Stimulated activated CD8-positive, alpha-beta memory T cell treated with anti-CD3 and anti-CD28 coated beads, Interleukin-2, amount 100 ng/mL, for 48 hours (primary cell): ENCODE measurements at places on chromosomes 2 and 18.

GRCh38 chr2:59896499-59897245 is 656.8 kb downstream of the BCL11A start:
- DNase-seq = no peak

DNA sequence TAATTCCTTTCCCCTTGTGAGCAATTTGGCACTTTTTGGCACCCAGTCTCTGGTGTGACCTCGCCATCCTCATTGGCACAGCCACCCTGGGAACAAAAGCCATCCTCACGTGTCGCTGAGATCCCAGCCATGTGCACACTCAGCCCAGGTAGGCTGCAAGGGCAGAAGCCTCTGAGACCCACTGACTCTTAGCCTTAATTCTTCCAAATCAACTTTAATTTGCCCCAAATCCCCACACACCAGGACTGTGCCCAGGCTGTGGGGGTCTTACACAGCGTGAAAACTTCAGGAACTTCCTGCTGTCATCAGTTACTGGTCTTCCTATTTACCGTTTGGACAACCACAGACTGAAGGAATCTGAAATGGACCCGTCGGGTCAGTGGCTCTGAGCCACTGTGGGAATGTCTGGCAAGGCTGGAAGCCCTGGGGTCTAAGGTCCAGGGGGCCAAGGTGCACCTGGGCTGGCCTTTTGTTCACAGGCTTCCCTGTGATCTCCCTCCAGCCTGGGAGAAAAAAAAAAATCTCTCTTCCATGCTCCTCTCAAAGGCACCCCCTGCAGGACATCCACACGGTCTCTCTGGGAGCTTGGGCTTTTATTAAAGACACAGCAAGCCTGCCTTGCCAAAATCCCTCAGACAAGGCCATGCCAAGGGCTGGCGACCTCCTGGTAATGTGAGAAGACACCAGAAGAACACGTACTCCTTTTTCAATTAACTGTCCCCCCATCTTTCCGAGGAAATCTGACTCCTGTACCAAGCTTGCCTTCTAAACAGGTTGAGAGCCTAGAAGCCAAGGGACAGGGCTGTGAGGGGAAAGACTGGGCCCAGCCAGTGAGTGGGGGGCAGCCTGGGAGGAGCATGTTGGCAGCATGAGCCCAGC is 42.1 kb upstream of the LAPTM4A start:
- no peak for DNase-seq

DNA sequence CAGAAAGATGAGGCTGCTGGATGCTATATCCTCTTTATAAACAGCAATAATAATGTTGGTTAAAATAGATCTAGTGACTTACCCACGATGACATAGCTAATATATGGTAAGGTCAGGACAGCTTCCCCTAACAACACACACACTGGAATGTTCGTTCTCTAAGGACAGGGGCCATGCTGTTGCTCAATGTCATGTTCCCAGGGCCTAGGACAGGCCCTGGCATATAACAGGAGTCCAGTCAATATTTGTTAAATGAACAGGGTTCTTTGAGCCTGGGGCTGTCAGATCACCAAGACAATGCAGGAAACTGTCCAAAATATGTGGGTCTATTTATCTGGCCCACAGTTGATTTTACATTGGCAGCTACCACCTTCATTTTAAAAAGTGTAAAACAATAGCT is 207.1 kb upstream of the MEX3C start:
- no peak for DNase-seq

DNA sequence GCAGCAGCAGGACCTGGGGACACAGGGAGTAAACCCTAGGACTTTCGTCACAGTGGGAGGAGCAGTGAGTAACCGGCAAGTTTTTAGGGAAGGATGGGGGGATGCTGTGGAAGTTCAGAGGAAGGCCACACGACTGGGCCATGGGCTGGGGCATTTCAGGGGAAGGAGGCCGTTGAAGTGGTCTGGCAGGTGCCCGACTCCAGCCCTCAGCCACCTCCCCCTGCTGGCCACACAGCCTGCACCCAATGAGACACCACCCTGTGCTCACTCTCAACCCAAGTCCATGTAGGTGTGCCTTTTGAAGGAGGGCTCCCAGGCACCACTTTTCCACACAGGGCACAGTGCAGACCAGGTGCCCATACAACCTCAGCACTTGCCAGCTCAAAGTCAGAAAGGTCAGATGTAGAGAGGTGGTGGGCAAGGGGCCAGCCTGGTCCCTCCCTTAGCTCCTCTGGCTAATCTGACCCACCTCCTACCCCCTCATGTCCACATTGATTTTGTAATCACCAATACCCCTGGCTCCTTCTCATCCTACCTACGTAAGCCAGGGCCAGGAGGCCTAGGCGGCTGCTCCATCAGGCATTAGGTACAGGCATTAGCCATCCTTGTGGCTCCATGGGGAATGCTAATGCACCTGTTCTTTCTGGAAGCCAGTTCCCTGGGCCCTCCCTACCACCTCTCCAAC is 211.2 kb downstream of the SMAD2 start:
- DNase-seq = no peak

- DNase-seq = no peak
Measured at GRCh38 chr2:191032588-191033429, 18.8 kb upstream of the STAT1 start.

DNA sequence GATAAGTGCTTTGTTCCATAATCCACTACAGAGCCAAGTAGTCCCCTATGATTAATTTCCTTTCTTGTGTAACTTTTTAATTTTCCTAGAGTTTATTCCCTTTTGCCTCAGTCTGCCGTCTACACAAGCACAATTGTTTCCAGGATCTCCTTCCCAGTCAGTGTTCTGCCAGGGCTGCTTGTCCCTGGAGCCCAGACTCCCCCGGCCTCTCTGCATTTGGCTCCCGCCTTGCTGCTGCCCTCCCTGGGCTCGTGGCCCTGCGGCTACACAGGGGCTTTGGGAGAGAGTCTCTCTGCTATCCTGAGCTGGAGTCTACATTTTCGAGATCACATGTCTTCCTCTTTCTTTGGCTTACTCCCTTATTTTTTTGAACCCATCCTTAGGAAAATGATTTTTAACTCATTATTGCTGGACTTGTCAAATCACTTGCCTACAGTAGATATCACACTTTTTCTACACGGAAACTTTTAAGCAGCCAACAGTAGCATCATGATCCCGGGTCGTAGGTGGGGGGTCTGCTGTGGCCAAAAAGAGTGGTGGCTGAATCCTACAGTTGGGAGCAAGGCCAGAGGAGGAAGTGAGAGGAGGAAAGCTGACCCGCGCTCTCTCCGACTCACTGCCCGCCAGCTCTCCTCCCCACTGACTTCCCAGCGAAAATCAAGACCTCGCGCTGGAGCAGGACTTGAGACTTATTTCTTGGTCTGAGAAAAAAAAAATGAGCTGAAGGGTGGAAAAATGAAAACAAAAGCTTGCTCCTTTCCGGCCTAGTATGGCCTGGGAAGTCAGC is 9.4 kb downstream of the FBLN7 start:
- no peak for DNase-seq

DNA sequence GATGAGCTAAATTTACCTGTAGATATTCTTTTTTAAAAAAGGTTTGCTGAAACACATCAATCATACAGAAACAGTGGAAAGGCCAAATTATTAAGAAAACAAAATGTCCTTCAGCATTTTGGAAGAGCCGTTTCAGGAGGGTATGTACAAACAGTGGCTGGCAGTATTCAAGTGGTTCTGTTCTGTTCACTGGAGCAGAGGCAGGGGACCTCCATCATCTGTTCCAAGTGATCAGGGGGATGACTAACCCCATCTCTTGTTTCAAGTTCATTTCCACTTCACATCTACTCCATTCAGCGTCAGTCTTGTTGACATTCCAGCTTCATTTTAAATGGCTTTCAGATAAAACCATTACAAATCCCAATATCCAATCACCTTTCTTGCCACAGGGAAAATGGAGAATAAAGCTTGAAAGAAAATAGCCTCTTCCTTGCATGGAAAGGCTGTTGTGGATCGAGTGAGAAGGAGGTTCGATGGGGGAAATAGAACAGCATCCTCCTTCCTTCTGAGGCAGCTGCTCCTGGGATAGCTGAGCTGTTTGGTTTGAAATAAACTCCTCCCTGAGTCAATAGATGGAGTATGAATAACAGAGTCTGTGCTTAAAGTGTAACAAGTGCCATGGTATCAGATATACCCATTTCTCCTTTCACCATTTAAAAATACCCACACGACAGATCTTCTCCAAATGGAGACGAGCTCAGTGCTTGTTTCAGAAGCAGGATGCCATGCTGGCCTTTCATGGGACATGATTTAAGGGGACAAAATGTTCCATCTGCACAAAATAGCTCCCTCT is 63.7 kb upstream of the OTOF start:
- no peak for DNase-seq

- DNase-seq = no peak
Measured at GRCh38 chr2:60516383-60516811, 37.1 kb downstream of the BCL11A start.

DNA sequence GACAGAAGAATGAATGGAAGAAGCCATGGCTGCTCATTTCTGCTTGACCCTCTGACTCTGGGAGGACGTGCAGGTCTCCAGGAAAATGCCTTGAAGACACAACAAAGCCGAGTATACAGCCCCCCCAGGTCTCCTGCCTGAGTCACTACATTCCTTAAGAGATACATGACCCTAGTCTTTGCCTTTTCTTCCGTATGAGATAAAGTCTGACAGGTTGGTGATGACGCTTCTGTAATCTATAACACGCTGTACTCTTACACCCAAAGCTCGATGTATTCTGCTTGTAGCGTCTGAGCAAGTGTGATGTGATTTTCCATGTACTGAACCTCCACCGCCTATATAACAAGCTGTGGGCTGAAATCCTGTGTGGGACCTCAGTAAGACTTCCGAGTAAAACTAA is 77.3 kb downstream of the KCTD1 start:
- no peak for DNase-seq
